Activated T-helper 9 cell treated with anti-CD3 and anti-CD28 coated beads, Interleukin-2, amount 50 U/mL, for 16 hours (primary cell): ENCODE measurements at places on chromosomes 3 and 15.

DNA sequence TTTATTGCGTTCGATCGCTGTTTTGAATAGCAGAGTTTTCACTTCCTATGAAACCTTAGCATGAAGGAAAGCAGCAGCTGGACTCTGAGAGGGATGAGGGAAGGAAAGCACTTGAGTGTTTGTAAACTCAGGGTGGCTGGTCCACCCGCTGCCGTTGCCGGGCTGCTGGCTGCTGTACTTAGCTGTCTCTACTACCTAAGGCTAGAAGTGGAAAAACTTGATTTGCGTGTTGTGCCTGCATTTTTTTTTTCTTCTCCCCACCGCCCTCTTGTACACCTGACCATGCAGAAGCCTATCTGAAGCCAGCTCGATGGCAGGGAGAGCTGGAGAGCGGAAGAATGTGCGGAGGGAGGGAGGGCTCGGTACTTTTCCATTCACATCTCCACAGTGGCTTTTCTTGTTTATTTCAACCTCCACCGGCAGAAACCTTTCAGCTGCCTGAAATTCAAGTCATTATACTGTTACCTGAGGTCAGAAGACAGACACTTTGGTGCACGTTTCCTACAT, 4.8 kb upstream of the BCL6 start:
- DNase-seq = no peak

GRCh38 chr15:98518823-98519561, 129.3 kb upstream of the IGF1R start:
- DNase-seq = no peak

- no peak for DNase-seq
Observed at GRCh38 chr15:69380100-69380725, 33.9 kb upstream of the KIF23 start.

DNA sequence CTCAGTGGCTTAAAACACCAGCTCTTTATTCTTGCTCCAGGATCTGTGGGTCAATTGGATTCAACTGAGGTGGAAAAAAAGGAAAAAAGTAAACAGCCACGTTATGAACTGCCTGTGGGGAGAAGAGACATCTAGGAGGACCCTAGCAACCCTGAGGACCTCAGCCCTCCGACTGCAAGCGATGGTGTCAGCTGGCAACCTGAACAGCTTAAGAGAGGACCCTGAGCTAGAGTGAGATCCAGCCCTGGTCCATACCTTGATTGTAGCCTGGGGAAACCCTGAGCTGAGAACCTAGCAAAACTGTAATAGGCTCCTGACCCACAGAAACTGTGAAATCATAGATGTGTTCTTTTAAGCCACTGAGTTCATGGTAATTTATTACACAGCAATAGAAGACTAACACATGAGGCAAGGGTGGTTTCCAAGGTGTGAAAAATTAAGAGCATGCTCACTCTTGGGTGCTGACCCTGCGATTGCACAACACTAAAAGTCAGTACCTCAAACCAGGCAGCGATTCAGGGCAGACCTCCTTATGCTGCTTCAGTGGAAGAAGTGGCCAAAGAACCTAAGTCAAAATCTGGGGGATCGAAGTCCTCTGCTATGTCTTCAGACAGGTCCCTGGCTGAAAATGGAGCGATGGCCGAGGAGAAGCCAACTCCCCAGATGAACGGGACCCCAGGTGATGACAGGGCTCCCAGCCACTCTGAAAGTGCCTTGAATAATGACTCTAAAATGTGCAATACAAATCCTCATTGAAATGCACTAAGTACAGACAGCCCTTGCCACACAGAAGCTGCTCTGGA, 57.7 kb downstream of the GASK1A start:
- no peak for DNase-seq

- DNase-seq = no peak
Observed at GRCh38 chr3:23800731-23801130, 5.0 kb upstream of the UBE2E1 start.
